Thyroid gland (tissue), 4 donors: ENCODE measurements at places on chromosomes 16 and 17. TPM values are rescaled to one million over a fixed set of nuclear protein-coding genes. Genes with fewer than 3 reads are reported as not detected.

DNA sequence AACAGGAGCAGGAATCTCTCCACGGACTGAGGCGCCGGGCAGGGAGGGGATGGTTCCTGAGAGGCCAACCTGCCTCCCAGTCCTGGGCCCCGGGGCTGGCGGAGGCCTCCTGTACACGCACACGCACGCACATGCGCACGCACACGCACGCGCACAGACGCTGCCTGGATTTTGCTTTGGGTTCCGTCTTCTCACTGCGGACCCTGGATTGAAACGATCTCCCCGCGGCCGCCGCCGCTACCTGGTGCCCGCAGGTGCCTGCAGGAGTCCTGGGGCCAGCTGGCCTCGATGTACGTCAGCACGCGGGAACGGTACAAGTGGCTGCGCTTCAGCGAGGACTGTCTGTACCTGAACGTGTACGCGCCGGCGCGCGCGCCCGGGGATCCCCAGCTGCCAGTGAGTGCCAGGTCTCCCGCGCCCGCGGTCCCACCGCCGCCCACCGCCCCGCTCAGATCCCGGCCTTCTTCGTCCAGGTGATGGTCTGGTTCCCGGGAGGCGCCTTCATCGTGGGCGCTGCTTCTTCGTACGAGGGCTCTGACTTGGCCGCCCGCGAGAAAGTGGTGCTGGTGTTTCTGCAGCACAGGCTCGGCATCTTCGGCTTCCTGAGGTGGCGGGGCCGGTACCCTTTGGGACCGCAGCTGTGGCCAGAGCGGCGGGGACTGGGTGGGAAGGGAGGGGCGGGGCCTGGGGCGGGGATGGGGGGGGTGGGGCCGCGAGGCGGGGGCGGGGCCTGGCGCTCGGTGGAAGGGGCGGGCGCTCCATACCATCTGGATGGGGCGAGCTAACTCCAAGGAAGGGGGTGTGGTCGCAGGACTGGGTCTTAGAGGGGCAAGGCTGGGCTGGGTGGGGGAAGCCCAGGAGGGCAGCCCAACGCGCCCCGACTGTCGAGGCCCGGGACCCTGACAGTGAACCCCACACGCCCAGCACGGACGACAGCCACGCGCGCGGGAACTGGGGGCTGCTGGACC lies 12.3 kb downstream of the CES4A start:
- H3K27me3 ChIP-seq, result no peaks in the 10 kb centered on the region
- peaks cover 25% of the 10 kb centered on the region for H3K4me1 ChIP-seq
- no peaks in the 10 kb centered on the region for H3K36me3 ChIP-seq
- H3K27ac ChIP-seq, result peak overlapping the region; percentile 45
- H3K4me3 ChIP-seq, result peak overlapping the region; percentile 38

C1QTNF8 gene
- not detected for total RNA-seq

DNA sequence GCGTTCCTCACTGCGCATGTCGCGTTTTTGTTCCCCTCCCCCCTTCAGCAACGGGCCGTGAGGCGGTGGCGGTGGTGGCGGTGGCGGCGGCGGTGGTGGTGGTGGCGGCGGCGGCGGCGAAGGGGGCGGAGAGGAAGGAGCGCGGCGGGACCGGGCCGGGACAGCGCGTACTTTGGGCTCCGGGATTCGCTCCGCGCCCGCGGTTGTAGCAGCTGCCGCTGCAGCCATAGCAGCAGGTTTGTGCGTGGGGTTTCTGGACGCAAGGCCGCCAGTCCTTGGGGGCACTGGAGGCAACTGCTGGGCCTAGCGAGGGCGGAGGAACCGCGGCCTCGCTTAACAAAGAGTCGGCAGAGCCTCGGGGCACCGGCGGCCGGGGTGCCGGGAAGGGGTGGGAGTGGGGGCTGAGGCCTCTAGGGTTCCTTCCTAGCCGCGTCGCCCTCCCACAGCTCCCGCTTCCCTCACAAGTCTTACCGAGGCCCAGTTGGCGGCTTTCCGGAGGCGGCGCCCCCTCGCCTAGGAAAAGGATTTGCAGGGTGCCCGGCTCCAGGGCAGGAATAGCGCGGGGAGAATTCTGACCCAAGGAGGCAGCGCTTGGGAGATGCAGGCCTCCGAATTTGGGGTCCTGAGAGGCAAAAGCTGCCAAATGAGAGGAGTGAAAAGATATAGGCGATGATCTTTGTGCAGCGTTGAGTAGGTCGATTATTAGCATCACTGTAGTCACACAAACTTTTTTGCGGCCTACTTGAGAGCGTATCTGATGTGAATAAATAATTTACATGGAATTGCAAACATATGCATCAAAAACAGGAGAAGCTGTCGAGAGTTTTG lies at the start of gene DDX42:
TSS of gene DDX42 (plus strand) at position 30 of the 828 bp plus-strand sequence. CDS start 12,880 bp downstream, outside the sequence.
- H3K27ac ChIP-seq, result peak within 1 kb of the TSS; percentile 84
- peaks cover 18% of the 10 kb centered on the region for H3K4me1 ChIP-seq
- DNase-seq, result peak; percentile 88

- no peak overlapping the region for H3K4me3 ChIP-seq
- H3K27ac ChIP-seq, result peak overlapping the region; percentile 15
- H3K36me3 ChIP-seq, result no peaks in the 10 kb centered on the region
These were observed 15.3 kb downstream of the NLK start for GRCh38 chr17:28057731-28058246.

- H3K4me1 ChIP-seq, result peaks cover 65% of the 10 kb centered on the region
- no peaks in the 10 kb centered on the region for H3K27me3 ChIP-seq
- DNase-seq, result peak; percentile 27
- H3K27ac ChIP-seq, result peak overlapping the region; percentile 82
These were observed 21.4 kb downstream of the MMP15 start for GRCh38 chr16:58046936-58047335.

DNA sequence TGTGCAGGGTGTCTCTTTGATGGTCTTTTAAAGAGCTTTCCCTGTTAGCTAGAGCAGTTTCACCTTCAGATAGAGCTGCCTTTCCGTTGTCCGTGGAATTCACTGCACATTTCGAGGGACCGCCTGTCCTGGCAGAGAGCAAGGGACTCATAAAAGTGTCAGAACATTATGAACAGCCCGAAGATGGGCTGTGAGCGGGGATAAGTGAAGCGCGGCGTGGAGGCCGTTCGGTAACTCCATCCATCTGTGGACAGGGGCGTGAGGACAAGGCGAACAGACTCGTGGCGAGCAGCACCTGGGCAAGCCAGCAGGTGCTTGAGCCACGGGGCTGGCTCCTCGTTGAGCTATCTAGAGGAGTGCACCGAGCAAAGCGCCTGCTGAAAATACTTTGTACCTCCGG lies 371.2 kb downstream of the MAF start:
- H3K27ac ChIP-seq, result no peak overlapping the region
- no peaks in the 10 kb centered on the region for H3K36me3 ChIP-seq
- H3K4me3 ChIP-seq, result no peak overlapping the region
- H3K27me3 ChIP-seq, result no peaks in the 10 kb centered on the region
- DNase-seq, result no peak

GNGT2 gene
- 4.2 TPM for total RNA-seq

- H3K36me3 ChIP-seq, result no peaks in the 10 kb centered on the region
- no peaks in the 10 kb centered on the region for H3K4me1 ChIP-seq
- no peaks in the 10 kb centered on the region for H3K27me3 ChIP-seq
- H3K4me3 ChIP-seq, result no peak overlapping the region
- H3K27ac ChIP-seq, result no peak overlapping the region
These were observed 21.4 kb upstream of the SPNS2 start for GRCh38 chr17:4477255-4477791.

RNF157 gene
- 5.6 TPM for total RNA-seq

KCNG4 gene
- not detected for total RNA-seq

GRCh38 chr16:2366660-2367309 lies 26.3 kb upstream of the ABCA3 start:
- no peak overlapping the region for H3K4me3 ChIP-seq
- H3K4me1 ChIP-seq, result peaks cover 9% of the 10 kb centered on the region
- no peak overlapping the region for H3K27ac ChIP-seq
- no peaks in the 10 kb centered on the region for H3K27me3 ChIP-seq
- no peaks in the 10 kb centered on the region for H3K36me3 ChIP-seq
- DNase-seq, result no peak

DNA sequence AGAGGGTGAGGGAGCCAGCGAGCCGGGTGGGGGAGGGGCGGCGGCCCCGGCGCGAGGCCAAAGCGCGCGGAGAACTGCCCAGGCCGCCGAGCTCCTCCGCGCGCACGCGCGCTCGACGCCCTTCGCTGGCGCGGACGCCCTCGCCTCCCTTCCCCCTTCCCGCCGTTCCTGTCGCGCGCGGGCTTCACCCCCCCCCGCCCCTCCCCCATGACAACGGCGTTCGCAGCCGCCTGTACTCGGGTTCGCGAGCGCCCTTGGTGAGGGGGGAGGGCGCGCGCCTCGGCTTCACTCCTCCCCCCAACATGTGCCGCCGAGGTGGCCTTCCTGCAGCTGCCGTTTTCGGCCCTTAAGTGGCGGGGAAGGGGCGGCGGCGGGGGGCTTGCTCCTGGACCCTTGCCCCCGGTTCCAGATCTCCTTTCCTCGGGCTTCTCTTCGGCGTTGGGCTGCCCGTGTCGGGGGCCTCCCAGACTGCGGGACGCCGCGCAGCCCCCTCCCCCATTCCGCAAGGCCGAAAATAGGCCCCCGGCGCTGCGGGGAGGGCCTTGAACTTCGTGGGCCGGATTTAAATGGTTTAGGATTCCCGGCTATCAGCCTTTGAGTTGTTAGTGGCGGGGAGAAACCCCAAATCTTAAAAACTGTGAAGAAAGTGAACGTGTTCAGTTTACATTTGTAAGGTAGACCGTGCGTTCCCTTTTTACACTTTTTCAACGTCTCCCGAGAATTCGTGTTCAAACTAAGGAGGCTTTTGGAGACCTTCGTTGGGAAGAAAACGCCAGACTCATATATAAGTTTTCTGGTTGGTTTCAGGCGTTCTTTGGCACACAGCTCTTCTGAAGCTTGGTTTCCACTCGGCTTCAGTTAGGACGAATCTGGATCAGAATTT lies 653 bp downstream of the SRRM2 start:
- H3K27ac ChIP-seq, result peak overlapping the region; percentile 99
- no peaks in the 10 kb centered on the region for H3K27me3 ChIP-seq
- H3K4me3 ChIP-seq, result peak overlapping the region; percentile 88
- peaks cover 35% of the 10 kb centered on the region for H3K4me1 ChIP-seq
- peak; percentile 81 for DNase-seq

DNA sequence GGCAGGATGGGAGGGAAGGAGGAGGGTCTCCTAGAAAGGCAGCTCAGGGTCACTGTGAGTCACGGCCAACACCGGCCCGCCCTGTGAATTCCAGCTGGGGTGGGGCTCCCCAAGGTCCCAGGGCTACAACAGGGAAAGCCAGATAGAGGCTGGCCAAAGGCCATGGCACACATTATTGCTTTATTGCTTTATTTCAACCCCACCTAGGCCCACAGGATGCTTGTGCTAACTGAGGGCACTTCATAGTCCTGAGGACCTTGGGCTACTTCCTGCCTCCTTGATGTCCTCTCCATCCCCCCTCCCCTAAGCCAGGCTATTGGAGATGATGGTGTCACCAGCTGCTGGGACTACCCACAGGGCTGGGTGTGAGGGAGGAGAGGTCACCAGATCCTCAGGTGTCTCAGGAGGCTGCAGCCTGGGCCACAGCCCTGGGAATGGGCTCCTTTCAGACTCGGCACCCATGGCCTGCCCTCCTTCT lies 26.1 kb downstream of the LRRC75A start:
- no peak overlapping the region for H3K4me3 ChIP-seq
- no peaks in the 10 kb centered on the region for H3K36me3 ChIP-seq

SEZ6 gene
- total RNA-seq, result not detected

KRTAP4-9 gene
- not detected for total RNA-seq

DNA sequence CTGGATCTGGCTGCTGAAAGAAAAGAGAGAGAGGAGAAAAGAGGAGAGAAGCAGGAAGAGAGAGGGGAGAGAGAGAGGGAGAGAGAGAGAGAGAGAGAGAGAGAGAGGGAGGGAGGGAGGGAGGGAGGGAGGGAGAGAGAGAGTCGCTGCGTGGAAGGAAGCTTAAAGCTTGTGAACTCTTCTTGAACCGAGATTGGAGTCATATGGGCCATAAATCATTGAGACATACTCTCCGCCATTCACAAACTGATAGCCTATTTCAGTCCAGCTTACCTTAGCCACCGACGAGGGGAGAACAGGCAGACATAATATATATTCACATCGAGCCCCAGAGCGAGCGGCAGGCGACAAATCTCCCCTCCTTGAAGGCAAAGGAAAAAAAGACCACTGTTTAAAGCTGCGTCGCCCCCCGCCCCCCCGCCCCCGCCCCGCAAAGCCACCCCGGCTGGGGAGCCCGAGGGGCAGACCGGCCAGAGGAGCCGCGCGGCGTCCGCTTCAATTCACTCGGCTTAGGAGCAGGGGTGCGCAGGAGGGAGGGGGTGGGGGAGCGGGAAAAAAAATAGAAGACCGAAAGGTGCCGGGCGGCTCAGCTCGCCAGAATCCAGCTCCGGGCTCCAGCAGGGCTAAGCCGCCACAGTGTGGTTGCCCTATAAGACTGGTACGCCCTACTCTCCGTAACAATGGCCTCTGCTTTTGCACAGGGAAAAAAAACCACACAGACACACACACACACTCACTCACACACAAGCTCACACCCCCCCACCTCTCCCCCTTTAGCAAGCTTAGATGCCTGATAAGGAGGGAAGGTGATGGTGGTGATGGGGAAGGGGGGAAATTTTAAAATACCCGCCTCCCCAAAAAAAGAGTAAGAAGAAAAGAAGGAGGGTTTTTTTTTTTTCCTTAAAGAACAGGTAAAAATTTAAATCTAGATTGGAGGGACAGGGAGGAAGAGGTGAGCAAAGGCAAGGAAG lies 10.6 kb upstream of the HOXB2 start:
- no peak for DNase-seq
- H3K4me1 ChIP-seq, result no peaks in the 10 kb centered on the region
- no peak overlapping the region for H3K4me3 ChIP-seq
- peak overlapping the region; percentile 47 for H3K27ac ChIP-seq
- H3K36me3 ChIP-seq, result no peaks in the 10 kb centered on the region

- no peak overlapping the region for H3K4me3 ChIP-seq
- DNase-seq, result no peak
- no peaks in the 10 kb centered on the region for H3K36me3 ChIP-seq
- no peaks in the 10 kb centered on the region for H3K27me3 ChIP-seq
These were observed 17.5 kb downstream of the MAP3K14 start for GRCh38 chr17:45299361-45299760.

OR1F1 gene
- not detected for total RNA-seq

- DNase-seq, result peak; percentile 36
- H3K27me3 ChIP-seq, result no peaks in the 10 kb centered on the region
- peaks cover 31% of the 10 kb centered on the region for H3K4me1 ChIP-seq
- H3K36me3 ChIP-seq, result no peaks in the 10 kb centered on the region
- H3K27ac ChIP-seq, result no peak overlapping the region
These were observed 149.0 kb upstream of the PLCG2 start for GRCh38 chr16:81629896-81630634.

CEP95 gene
- 62.6 TPM for total RNA-seq

- H3K27ac ChIP-seq, result peak overlapping the region; percentile 85
- H3K4me3 ChIP-seq, result no peak overlapping the region
- no peaks in the 10 kb centered on the region for H3K36me3 ChIP-seq
- peaks cover 72% of the 10 kb centered on the region for H3K4me1 ChIP-seq
- no peak for DNase-seq
These were observed 20.8 kb downstream of the ATP6V0D1 start for GRCh38 chr16:67460168-67460567.

DNA sequence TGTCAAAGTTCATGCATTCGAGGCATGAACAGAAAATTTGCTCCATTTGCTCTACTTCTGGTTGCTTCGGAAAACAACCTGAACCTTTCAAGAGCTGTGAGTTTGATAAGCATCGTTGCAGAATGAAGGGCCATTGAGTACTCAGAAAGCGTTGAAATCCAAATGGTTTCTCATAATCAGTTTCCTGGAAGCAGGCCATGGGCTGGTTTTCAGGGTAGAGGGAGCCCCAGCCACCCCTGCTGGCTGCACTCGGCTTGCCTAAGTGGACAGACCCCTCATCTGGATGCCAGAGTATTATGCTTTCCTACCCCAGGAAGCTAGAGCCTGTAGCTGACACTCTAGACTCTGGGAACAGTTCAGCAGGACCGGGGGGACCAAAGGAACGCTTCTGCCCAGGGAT lies 24.4 kb downstream of the SCNN1G start:
- H3K27me3 ChIP-seq, result no peaks in the 10 kb centered on the region
- no peaks in the 10 kb centered on the region for H3K36me3 ChIP-seq
- no peak overlapping the region for H3K27ac ChIP-seq
- H3K4me3 ChIP-seq, result no peak overlapping the region
- peak; percentile 85 for DNase-seq

TMEM92 gene
- total RNA-seq, result not detected
